ENCODE measurements at places on chromosomes 5 and 9.

DNA sequence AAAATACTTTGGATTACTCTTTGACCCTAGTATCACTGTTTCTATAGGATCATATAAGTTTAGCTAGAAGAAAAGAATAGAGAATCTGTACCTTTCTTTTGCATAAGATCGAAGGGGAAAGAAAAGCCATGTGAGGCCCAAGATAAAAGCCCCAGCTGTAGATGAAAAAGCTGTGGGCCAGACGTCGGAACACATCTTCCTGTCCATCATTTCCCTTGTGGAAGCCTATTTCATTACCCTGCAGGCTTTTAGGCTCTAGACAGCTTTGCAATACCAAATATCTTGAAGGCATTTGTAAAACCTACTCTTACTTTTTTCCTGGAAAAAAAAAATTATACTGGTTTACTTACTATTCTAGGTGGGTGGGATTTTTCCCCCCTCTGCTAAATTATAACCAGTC lies 10.0 kb downstream of the PALM2AKAP2 start:
- DNase-seq, result no peak

DNA sequence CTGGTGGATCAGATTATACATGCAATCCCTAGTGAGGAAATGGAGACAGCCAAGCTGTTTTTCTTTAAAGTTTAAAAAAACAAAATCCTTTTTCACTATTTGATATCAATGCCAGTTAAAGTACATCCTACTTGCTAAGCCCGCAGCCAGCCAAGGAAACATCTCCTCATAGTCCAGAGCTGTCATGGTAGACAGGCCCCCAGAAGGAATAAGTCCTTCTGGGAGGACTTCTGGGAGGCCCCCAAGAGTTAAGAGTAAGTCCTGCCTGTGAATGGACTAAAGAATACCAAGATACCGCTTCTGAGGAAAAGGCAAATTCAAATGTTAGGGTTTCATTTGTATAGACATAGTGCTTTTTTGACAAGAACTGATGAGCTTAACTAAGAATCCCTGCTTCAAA lies 38.3 kb downstream of the MOCS2 start:
- DNase-seq, result no peak

- DNase-seq, result no peak
Measured at GRCh38 chr5:20605732-20606525, 617.9 kb upstream of the CDH18 start.

DNA sequence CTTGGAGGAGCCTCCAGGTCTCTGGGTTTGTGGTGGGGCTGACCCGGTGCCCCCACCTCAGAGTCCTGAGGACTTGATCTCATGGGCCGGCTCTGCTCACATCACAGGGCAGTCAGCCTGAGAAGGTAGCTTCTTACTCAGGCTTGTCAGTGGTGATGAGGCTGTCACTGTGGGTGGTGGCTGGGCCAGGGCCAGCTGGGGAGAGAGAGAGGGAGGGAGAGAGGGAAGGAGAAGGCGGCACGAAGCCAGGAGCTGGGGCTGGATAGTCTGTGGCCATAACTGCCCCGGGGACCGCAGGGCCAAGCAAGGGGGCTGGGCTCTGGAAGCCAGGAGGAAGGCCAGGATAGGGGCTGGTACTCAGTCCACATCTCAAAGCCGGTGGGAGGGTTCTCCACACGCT lies 6.5 kb downstream of the NTNG2 start:
- DNase-seq, result no peak

- no peak for DNase-seq
Measured at GRCh38 chr5:123207081-123207537, 118.1 kb downstream of the PRDM6 start.

- DNase-seq, result no peak
Measured at GRCh38 chr9:136012651-136013050, 51.5 kb upstream of the UBAC1 start.

DNA sequence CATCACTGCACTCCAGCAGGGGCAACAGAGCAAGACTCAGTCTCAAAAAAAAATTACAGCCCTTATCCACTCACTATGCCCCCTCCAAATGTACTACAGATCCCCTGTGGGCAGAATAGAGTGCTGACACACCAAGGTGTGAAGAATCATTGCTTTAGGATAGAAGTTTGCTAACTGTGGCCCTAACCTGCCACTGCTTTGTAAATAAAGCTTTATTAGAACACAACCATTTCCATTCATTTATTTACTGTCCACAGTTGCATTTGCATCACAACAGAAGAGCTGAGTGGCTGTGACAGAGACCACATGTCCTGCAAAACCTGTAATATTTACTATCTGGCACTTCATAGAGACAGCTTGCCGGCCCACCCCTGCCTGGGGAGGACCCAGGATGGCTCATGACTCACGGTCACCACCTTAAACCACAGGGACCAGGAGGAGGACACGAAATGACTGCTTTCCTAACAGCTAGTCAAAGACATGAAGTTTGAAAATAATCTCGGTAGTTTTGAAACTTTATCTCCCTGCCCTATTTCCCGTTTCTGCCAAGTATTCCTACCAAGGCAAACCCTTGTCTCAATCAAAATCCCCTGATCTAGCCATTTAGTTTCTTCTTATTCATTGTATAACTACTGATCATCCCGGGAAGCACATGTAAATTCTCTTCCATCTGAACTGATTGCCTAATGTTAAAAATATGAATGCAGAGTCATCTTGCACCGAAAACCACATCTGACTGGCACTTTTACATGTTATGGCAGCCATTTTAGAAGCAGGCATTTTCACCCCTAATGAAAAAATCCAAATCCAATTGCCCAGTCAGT lies 206.1 kb downstream of the SLIT3 start:
- no peak for DNase-seq

- no peak for DNase-seq
Measured at GRCh38 chr5:72379936-72380335, 59.8 kb downstream of the PTCD2 start.

DNA sequence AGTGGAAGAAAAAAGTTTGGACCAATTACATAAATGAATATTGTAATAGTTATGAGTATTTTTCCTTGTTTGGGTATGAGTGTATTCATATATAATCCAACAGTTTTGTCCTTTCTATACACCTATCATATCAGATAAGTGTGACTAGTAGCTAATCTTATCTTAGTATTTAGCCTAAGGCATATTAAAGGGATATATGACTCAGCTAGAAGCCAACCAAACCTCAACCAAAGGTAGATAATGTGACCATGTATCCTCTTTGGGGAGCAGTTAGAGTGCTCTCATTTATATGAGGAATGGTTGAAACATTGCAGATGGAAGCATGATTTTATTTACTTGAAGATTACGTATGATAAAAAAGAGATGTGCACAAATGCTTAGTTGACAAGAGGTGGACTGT lies 370.0 kb upstream of the CTNND2 start:
- DNase-seq, result no peak

GRCh38 chr5:161641444-161641843 lies 44.1 kb upstream of the GABRA6 start:
- DNase-seq, result no peak

DNA sequence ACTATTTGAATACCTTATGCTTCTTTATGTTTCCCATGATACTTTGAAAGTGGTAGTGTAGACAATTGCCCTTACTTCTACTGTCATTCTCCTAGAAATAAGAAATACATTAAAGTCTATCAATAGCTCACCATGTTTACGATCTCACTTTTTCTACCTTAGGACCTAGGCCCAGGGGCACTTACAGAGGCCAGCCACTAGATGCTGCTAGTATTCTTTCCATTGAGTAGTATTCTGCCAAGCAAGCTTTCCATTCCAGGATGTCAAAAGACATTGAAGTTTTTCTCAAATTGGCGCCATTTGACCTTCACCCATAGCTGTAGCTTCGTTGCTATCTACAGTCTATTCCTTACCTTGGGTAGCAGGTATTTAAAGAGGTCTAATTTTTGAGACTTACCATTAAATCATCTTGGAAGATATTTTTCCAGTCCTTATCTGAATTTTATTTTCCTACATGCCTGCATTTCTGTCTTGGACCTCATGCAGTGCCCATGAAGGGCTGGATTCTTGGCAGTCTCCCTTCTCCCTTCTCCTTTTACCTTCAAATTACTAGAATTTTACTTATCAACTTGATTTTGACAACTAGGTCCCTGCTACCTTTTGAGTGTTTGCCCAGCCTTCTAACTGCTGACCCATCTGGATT lies 246.0 kb upstream of the NUDT12 start:
- DNase-seq, result no peak

GRCh38 chr5:11443831-11444230 lies 460.4 kb downstream of the CTNND2 start:
- DNase-seq, result no peak

DNA sequence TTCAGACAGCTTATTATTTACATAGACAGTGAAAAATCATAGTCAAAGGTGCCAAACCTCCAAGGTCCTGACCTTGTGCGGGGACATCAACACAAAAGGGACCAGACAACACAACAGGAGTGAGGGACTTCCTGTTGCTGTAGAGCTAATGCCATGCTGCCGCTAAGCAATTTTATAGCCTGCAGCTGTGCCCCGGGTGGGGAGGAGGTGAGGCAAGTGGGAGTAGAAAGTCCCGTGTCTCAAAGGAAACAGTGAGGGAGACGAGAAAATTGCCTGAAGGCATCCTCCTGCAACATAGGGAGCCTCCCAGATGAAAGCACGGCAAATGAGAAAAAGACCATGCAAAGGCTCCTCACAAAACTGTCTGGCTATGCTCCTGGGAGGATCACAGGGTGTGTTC lies 58.8 kb downstream of the CAAP1 start:
- DNase-seq, result no peak

GRCh38 chr9:84151236-84151635 lies 170.6 kb downstream of the RMI1 start:
- DNase-seq, result no peak

- no peak for DNase-seq
Measured at GRCh38 chr9:106892632-106893031, 29.7 kb downstream of the ZNF462 start.

GRCh38 chr9:135552021-135552697 lies 6.2 kb downstream of the OBP2A start:
- no peak for DNase-seq

DNA sequence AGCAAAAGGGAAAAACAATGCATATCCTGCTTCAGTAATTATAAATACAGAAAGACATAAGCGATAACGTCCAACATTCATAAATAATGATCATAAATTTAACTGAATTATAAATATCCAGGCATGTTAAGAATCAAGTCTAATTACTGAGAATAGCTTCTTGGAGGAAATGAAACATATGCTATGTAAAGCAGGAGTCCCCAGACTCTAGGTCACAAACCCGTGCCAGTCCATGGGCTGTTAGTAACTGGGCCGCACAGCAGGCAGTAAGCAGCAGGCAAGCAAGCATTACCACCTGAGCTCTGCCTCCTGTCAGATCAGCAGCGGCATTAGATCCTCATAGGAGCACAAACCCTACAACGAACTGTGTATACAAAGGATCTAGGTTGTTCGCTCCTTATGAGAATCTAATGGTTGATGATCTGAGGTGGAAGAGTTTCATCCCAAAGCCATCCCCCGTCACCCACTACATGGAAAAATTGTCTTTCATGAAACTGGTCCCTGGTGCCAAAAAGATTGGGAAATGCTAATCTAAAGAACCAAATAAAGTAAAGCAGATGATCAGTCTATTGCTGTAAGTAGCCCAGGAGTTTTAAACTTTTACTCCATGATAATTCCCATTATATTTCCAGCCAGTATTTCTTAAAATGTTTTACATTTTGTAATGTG lies 50.4 kb downstream of the CERT1 start:
- no peak for DNase-seq

- DNase-seq, result no peak
Measured at GRCh38 chr5:1183424-1184162, 17.8 kb upstream of the SLC6A19 start.

GRCh38 chr5:173454736-173455598 lies 126.8 kb upstream of the STC2 start:
- no peak for DNase-seq

GRCh38 chr9:34430843-34431437 lies 27.4 kb downstream of the FAM219A start:
- DNase-seq, result peak; percentile 73

- no peak for DNase-seq
Measured at GRCh38 chr5:56518820-56519219, 285.7 kb upstream of the ANKRD55 start.

DNA sequence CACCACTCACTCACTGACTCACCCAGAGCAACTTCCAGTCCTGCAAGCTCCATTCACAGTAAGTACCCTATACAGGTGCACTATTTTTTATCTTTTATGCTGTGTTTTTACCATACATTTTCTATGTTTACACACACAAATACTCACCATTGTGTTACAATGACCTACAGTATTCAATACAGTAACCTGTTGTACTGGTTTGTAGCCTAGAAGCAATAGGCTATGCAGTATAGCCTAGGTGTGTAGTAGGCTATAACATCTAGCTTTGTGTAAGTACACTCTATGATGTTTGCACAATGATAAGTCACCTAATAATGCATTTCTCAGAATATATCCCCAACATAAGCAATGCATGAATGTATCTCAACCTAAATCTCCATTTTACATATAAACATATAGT lies 541.1 kb downstream of the NR2F1-AS1 start:
- no peak for DNase-seq

GRCh38 chr5:110195288-110195687 lies 505.6 kb downstream of the MAN2A1 start:
- no peak for DNase-seq

DNA sequence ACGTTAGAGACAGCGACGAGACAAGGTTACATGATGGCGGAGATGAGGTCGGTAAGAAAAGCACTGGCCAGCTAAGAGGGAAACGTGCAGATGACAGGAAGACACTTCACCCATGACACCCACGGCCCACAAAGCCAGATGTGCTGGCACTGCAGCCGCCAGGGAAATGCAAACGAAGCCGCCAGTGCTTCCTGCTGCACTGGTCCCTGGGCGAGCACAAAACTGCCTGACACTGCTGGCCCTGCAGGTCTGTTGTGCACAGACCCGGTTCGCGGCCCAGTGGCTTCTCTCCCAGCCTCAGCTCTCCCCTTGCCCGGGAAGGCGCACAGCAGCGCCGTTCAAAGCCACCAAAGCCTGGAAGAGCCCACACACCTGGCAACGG lies 20.3 kb downstream of the QSOX2 start:
- no peak for DNase-seq

- DNase-seq, result peak; percentile 85
Measured at GRCh38 chr5:32709750-32710549, 1.2 kb upstream of the NPR3 start.

DNA sequence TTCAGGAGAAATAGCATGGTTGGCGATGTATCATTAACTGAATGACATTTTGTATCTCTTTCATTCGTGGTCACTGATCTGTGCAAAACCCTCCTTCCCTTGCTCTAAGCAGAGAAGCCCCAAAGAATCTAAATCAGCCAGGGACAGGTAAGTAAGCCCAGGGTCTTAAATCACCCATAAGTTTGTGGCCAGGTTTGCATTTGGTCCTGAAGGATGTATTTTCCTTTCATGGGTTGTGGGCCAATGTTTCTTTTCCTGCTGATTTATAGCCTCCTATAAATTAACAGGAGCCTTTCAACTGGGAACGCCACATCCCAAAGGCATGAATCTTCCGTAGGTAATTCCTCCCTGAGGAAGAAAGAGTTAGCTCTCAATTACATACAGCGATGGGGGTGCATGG lies 217.5 kb upstream of the TNC start:
- no peak for DNase-seq

GRCh38 chr9:4739587-4740387 lies 1.2 kb downstream of the AK3 start:
- DNase-seq, result no peak

- no peak for DNase-seq
Measured at GRCh38 chr9:69916950-69917349, 96.3 kb downstream of the CFAP95 start.
